ENCODE measurements at places on chromosomes 6 and 20.

- H3K36me3 ChIP-seq = no peaks in the 10 kb centered on the region
- H3K27ac ChIP-seq = no peak overlapping the region
- H3K27me3 ChIP-seq = no peaks in the 10 kb centered on the region
- no peak overlapping the region for H3K4me3 ChIP-seq
- peaks cover 6% of the 10 kb centered on the region for H3K4me1 ChIP-seq
These were observed 262.7 kb downstream of the CD83 start for GRCh38 chr6:14380086-14380820.

GRCh38 chr6:150036081-150036480, 10.7 kb upstream of the RAET1L start:
- H3K27me3 ChIP-seq = peaks cover 47% of the 10 kb centered on the region
- no peak overlapping the region for H3K27ac ChIP-seq
- H3K4me1 ChIP-seq = peaks cover 8% of the 10 kb centered on the region
- no peak overlapping the region for H3K4me3 ChIP-seq

- H3K27ac ChIP-seq = no peak overlapping the region
- H3K36me3 ChIP-seq = no peaks in the 10 kb centered on the region
- H3K27me3 ChIP-seq = peaks cover 16% of the 10 kb centered on the region
- no peak for DNase-seq
- H3K4me1 ChIP-seq = no peaks in the 10 kb centered on the region
These were observed 24.9 kb downstream of the ZNF334 start for GRCh38 chr20:46488451-46488850.

DNA sequence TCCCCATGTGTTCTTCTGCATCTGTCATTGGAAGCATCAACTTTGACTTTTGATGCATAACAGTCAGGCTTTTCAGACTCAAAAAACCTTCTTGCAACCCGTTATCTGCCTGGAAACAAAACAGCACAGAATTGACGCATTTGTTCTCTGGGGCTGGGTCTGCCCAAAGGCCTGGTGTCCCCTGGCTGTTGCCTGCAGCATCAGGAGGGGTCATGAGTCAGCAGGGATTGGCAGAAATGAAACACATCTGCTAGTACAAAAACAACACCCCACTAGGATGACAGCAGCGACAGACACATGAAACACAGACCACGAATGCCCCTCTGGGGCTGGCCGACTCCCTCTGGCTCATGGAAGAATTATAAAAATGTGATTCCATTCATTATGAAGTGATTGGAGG, 157.6 kb upstream of the INSM1 start:
- no peak overlapping the region for H3K4me3 ChIP-seq
- H3K27me3 ChIP-seq = no peaks in the 10 kb centered on the region
- H3K4me1 ChIP-seq = no peaks in the 10 kb centered on the region
- no peaks in the 10 kb centered on the region for H3K36me3 ChIP-seq

DNA sequence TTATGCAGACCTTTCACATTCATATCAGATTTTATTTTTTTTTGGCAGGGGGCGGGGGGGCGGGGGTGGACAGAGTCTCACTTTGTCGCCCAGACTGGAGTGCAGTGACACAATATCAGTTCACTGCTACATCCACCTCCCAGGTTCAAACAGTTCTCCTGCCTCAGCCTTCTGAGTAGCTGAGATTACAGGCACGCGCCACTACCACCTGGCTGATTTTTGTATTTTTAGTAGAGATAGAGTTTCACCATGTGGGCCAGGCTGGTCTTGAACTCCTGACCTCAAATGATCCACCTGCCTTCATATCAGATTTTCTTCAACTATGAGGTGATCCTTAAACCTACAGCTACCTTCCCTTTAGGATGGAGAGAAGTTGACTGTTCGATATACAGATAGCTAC, 8.0 kb upstream of the SUMO4 start:
- no peaks in the 10 kb centered on the region for H3K36me3 ChIP-seq
- no peak for DNase-seq
- no peaks in the 10 kb centered on the region for H3K27me3 ChIP-seq

- peak; percentile 33 for DNase-seq
- H3K27me3 ChIP-seq = no peaks in the 10 kb centered on the region
- no peak overlapping the region for H3K27ac ChIP-seq
- peaks cover 19% of the 10 kb centered on the region for H3K4me1 ChIP-seq
- H3K36me3 ChIP-seq = no peaks in the 10 kb centered on the region
- no peak overlapping the region for H3K4me3 ChIP-seq
These were observed 5.9 kb upstream of the C6orf136 start for GRCh38 chr6:30641048-30641447.

DNA sequence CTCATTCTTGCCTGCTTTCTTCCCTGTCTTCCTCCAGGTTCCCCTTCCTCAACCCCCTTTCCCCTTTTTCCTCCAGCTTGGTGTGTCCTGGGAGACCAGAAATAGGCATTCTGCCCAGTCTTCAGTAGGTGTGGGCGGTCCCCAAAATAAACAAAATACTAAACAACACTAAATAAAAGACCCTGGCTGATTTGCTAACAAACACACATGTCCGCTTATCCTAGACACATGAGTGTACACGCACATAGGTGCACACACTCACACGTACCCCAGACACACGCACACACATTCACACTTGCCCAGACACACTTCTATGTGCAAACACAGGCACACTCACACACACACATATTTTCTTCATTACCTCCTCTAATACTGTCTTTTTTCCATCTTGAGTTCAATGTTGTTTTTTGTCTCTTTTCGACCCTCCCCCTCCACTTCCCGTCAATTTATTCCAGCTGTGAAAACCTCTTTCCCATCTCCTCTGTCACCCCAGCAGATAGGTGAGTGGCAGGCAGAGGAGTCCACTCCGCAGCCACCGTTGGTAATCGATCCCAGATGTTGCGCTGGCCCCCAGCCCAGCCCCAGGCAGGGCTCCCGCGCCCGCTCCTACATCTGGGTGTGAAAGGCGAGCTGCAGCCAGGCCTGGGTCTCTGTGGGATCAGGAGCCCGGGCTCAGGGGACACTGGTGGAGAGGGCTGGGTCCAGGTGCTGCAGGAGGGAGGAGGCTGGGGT, 56.9 kb upstream of the FOXP4 start:
- no peak overlapping the region for H3K27ac ChIP-seq
- peaks cover 8% of the 10 kb centered on the region for H3K27me3 ChIP-seq
- H3K36me3 ChIP-seq = no peaks in the 10 kb centered on the region
- DNase-seq = no peak
- no peak overlapping the region for H3K4me3 ChIP-seq
- H3K4me1 ChIP-seq = no peaks in the 10 kb centered on the region

DNA sequence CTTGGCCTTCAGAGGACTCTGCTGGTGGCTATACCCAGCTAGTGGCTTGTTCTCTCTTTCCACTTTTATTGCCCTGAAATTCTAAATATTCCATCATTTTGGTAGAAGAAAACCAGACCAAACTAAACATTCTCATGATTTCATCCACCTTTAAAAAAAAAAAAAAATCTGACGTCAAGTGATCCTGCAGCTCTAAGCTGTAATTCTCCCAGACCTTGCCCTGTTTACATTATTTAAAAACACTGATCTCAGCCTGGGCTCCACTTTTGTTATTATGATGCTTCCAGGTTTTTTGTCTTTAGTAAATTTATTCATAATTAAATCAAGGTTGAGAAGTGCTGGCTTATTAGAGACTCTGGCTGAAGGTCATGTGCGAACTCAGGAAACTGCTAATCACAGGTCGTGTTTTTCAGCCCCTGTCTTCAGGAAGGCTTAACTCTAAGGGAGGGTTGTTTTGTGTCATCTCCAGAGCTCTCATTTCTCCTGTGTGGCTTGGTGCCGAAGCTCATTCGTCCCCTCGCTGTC, 114.4 kb downstream of the MTHFD1L start:
- DNase-seq = no peak
- no peak overlapping the region for H3K4me3 ChIP-seq
- H3K4me1 ChIP-seq = no peaks in the 10 kb centered on the region
- no peak overlapping the region for H3K27ac ChIP-seq

GRCh38 chr6:20582586-20583443, 48.6 kb downstream of the CDKAL1 start:
- H3K36me3 ChIP-seq = no peaks in the 10 kb centered on the region
- H3K27ac ChIP-seq = no peak overlapping the region
- DNase-seq = no peak
- no peaks in the 10 kb centered on the region for H3K27me3 ChIP-seq
- H3K4me1 ChIP-seq = no peaks in the 10 kb centered on the region

- H3K27me3 ChIP-seq = no peaks in the 10 kb centered on the region
- no peak overlapping the region for H3K4me3 ChIP-seq
- no peaks in the 10 kb centered on the region for H3K36me3 ChIP-seq
- no peak overlapping the region for H3K27ac ChIP-seq
- DNase-seq = no peak
These were observed 343.3 kb downstream of the BCKDHB start for GRCh38 chr6:80449726-80450125.

GRCh38 chr6:108166664-108167448, 1.0 kb downstream of the NR2E1 start:
- H3K4me1 ChIP-seq = peaks cover 29% of the 10 kb centered on the region
- no peaks in the 10 kb centered on the region for H3K36me3 ChIP-seq
- H3K4me3 ChIP-seq = no peak overlapping the region
- H3K27ac ChIP-seq = no peak overlapping the region
- peaks cover 75% of the 10 kb centered on the region for H3K27me3 ChIP-seq

GRCh38 chr6:119713903-119714302, 364.3 kb upstream of the MAN1A1 start:
- no peaks in the 10 kb centered on the region for H3K36me3 ChIP-seq
- H3K27ac ChIP-seq = no peak overlapping the region
- no peak for DNase-seq

DNA sequence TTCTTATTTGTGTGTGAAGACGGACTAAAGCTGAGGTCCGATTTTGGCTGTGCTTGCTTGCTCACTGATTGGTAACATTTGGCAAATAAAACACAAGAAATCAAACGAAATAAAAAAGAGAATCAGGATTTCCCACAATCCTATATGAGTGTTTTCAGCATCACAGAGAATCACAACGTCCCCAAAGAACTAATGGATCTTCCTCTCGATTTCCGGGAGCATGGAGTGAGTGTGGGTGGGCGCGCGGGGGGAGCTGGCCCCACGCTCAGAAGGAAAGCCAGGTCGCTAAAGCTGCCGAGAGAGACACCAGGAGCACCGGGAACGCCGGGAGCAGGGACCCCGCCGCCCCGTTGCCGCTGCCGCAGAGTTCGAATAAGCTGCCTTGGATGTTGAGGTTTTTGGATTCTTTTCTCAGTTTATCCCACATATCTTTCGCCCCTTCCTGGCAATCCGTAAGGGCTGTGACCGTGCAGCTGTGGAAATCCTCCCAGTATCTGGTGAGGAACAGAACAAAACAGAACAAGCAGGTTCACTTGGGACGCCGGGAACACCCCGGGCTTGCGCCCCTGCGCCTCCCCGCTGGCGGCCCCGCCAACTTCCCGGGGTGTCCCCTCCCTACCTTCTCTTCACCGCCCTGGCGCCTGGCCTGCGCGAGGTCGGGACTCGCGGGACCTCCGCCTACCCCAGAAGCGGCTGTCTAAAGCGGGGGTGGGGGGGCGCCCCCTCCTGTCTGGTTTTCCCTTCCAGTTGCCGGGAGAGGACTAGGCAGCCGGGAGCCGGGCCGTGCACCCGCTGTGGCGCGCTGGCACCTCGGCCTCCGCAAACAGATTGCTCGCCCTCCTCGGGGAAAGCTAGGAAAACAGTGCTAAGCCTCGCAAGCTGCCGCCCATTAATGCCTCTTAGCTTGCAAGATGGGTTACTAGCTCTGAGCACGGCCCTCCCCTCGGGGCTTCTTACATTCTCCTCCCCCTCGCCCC, 7.7 kb downstream of the NRN1 start:
- no peak overlapping the region for H3K4me3 ChIP-seq
- H3K36me3 ChIP-seq = no peaks in the 10 kb centered on the region
- DNase-seq = no peak
- peaks cover 98% of the 10 kb centered on the region for H3K27me3 ChIP-seq
- no peak overlapping the region for H3K27ac ChIP-seq

GRCh38 chr6:130958468-130958867, 104.6 kb downstream of the EPB41L2 start:
- no peaks in the 10 kb centered on the region for H3K4me1 ChIP-seq
- no peak for DNase-seq
- H3K27me3 ChIP-seq = no peaks in the 10 kb centered on the region
- no peak overlapping the region for H3K4me3 ChIP-seq
- H3K36me3 ChIP-seq = no peaks in the 10 kb centered on the region
- no peak overlapping the region for H3K27ac ChIP-seq

GRCh38 chr6:140320081-140321080, 945.9 kb upstream of the CITED2 start:
- no peak overlapping the region for H3K27ac ChIP-seq
- no peak overlapping the region for H3K4me3 ChIP-seq
- DNase-seq = no peak
- no peaks in the 10 kb centered on the region for H3K27me3 ChIP-seq
- no peaks in the 10 kb centered on the region for H3K36me3 ChIP-seq

- H3K4me3 ChIP-seq = peak overlapping the region; percentile 2
- DNase-seq = no peak
- H3K36me3 ChIP-seq = no peaks in the 10 kb centered on the region
These were observed 141.2 kb downstream of the NRN1 start for GRCh38 chr6:5865506-5866031.

- H3K36me3 ChIP-seq = no peaks in the 10 kb centered on the region
- no peaks in the 10 kb centered on the region for H3K27me3 ChIP-seq
- H3K27ac ChIP-seq = no peak overlapping the region
- H3K4me3 ChIP-seq = peak overlapping the region; percentile 43
- H3K4me1 ChIP-seq = no peaks in the 10 kb centered on the region
These were observed 290.6 kb upstream of the ZNF337 start for GRCh38 chr20:25987073-25987927.

DNA sequence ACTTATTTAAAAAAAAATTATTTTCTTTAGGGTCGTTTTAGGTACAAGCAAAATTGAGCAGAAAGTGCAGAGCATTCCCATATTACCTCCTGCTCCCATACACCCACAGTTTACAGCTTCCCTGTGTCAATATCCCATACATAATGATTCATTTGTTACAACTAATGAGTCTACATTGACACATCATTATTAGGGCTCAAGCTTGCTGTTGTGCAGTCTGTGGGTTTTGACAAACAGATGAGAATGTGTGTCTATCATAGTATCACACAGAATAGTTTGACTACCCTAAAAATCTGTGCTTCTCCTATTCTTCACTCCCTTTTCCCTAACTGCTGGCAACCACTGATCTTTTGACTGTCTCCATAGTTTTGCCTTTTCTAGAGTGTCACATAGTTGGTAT, 9.4 kb downstream of the PSMF1 start:
- H3K27me3 ChIP-seq = no peaks in the 10 kb centered on the region
- peaks cover 5% of the 10 kb centered on the region for H3K4me1 ChIP-seq
- H3K36me3 ChIP-seq = peaks cover 51% of the 10 kb centered on the region
- H3K27ac ChIP-seq = no peak overlapping the region
- DNase-seq = no peak

- no peaks in the 10 kb centered on the region for H3K36me3 ChIP-seq
- no peaks in the 10 kb centered on the region for H3K4me1 ChIP-seq
- no peak for DNase-seq
These were observed 134.3 kb downstream of the KIF6 start for GRCh38 chr6:39590871-39591393.

- H3K4me1 ChIP-seq = no peaks in the 10 kb centered on the region
- DNase-seq = no peak
- H3K4me3 ChIP-seq = no peak overlapping the region
- H3K27ac ChIP-seq = no peak overlapping the region
- H3K27me3 ChIP-seq = no peaks in the 10 kb centered on the region
These were observed 41.2 kb downstream of the BCAS1 start for GRCh38 chr20:54029176-54029575.

- peaks cover 12% of the 10 kb centered on the region for H3K36me3 ChIP-seq
- no peak overlapping the region for H3K27ac ChIP-seq
- H3K4me1 ChIP-seq = no peaks in the 10 kb centered on the region
These were observed 49.7 kb downstream of the BCAS4 start for GRCh38 chr20:50844430-50845100.

Measured in CD8-positive, alpha-beta memory T cell (primary cell).